BJ (cell line): ENCODE measurements at places on chromosomes 5 and 9. TPM values are rescaled to one million over a fixed set of nuclear protein-coding genes. Genes with fewer than 3 reads are reported as not detected.
A peak's percentile ranks its signal among the peaks of the same experiment; 100 is the strongest.

GRCh38 chr5:178430186-178431062 is 159.8 kb downstream of the COL23A1 start:
- no peak for DNase-seq

- no peak for DNase-seq
Observed at GRCh38 chr5:96209829-96210228, 223.2 kb downstream of the PCSK1 start.

DNA sequence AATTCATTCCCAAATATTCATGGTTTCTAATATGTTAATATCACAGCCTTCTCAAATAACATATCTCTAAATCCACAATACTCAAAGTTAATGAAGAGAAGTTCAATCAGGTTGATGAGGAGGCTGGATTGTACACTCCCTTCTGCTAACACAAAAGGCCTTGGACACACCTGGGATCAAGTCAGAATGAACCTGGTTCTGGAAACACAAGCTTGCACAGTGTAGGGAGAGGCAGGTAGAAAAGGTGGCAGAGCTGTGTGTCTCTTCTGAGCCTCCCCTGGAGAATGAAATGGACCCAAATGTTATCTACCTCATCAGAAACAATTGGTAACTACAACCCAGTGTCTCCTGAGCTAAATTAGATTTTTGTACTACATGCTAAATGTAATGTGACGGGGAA is 40.7 kb upstream of the FBP1 start:
- no peak for DNase-seq

GRCh38 chr5:34967540-34967939 is 38.2 kb downstream of the DNAJC21 start:
- DNase-seq: no peak

The TMOD1 gene
- 0.06 and 0.15 TPM in 2 replicates for polyA plus RNA-seq

DNA sequence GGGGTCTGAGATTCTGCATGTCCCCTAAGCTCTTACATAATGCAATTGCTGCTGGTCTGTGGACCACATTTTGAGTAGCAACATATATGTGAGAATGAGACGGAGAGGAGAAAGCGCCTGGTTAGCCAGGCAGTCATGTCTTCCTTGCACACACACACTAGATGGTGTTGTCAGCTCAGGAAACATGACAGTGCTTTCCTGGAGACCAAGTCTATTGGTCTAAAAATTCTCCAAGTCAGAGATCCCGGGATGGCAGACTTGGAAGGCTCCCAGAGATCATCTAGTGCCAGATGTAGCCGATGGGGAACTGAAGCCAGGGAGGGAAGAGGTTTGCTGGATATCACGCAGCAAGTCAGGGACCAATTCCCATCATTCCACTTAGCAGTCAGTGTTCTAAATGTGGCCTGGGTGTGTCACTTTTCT is 53.4 kb downstream of the GALNT12 start:
- peak; percentile 97 for DNase-seq

DNA sequence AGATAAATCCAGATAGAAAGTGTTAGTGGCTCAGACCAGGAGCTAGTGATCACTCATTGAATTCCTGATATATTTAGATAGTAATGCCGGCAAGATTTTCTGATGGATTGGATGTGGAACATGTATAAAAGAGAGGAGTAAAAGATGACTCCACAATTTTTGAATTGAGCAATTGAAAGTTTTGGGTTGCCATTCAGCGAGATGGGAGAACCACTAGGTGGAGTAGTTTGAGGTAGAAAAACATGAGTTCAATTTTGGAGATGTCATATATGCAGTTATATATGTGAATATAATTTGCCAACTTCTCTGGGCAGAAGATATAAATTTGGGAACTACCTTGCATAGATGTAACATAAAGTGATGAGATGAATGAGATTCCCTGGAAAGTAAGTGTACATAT is 502.5 kb upstream of the SEMA6A start:
- DNase-seq: no peak

DNA sequence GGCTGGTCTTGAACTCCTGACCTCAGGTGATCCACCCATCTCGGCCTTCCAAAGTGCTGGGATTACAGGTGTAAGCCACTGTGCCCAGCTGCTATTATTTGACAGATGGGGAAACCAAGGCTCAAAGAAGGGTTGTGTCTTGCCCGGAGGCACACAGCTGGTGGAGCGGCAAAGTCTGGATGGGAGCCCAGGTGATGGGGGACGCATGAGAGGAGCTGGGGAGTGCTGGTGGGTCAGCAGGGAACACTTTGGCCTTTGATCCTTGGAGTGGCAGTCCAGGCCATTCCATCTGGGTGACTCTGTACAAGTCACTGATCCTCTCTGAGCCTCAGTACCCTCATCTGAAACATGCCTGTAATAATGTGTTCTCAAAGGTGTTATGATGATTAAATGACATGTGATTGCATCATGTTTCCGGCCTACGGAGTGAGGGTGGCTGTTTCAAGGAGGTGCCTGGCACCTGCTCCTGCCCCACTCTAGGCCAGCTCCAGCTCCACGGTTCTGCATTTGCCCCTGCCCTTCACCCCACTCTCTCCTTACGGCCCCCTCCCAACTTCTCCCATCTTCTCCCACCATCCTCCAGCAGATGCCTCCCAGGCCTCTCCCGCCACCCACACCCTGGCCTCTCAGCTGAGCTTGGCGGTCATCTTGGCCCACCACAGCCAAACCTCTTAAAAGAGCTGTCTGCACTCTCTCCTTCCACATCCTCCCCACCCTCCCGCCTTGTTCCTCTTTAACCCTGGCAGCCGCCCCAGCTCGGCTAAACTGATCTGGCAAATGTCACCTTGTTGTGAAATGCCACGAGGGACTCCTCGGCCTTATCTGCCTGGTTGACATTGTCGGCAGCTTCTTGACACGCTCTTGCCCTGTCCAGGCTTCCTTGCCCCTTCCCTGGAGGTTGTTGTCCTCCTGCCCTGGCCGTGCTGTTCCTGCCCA is 5.5 kb upstream of the DBN1 start:
- DNase-seq: no peak

DNA sequence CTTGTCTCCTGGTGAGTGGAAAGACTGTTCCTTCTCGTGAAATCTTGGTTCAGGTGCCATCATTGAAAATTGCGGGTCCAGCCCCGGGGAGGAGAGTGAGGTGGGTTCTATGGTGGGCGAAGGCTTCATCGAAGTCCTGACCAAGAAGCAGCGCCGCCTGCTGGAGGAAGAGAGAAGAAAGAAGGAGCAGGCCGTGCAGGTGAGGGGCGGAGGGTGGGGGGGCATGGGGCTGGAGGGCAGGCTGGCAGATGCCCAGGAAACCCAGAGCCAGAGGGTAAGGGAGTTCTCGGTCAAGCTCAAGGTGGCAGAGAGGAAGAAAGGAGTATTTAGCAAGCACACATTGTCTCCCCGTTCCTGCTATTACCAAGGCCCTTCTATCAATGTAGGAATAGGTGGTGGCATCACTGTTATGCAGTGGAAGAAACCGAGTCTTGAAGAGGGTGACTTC is 24.3 kb upstream of the POMT1 start:
- no peak for DNase-seq

DNA sequence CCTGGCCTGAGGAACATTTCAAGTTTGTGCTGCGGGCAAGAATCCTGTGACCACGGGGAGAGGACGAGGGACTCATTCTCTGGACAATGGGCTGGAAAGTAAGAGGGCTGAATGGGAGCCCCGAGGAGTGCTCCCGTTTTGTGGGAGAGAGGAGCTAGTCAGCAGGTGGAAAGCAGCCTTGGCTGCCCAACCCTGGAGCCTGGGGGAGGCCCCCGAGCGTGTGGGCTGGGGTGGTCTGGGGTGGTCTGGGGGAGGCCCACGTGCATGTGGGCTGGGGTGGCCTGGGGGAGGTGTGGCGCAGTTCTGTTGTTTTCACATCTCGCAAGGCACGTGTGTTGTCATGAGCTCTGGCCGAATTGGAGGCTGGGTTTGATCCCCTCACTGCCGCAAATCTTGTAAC is 27.5 kb downstream of the EHMT1 start:
- no peak for DNase-seq

The SLC36A3 gene
- not detected in 2 replicates for polyA plus RNA-seq

The CTSL gene
- polyA plus RNA-seq: 146 and 200 TPM in 2 replicates

DNA sequence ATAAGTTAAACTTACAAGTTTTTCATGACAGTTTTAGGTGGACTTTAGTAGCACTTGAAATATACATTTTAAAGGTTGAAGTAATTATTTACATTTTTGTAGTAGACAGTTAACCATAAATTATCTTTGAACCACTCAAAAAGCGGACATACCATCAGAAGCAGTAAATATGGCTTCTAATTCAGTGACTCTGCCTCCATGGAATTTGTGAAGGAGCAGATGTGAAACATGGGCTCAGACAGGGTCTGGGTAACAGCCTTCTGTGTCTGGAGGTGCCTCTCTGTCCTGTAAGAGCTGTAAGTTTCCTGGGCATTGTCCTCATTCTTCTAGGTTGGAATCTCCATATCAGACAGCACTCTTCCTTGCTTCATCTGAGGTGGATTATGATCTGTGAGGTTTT is 12.4 kb downstream of the RLN2 start:
- DNase-seq: no peak

DNA sequence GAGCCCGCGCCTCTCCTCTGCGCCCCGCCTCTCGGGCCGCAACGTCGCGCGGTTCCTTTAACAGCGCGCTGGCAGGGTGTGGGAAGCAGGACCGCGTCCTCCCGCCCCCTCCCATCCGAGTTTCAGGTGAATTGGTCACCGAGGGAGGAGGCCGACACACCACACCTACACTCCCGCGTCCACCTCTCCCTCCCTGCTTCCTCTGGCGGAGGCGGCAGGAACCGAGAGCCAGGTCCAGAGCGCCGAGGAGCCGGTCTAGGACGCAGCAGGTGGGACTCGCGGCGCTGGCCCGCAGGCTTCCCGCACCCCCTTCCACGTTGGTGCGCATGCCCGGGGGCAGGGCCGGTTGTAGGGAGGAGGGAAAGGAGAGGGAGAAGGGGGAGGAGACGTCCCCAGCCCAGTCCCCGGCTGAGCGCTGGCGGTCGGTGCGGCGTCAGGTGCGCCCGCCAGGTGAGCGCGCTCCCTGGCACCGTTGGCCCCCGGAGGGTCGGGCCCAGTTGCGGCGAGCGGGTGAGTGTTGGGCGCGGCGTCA is at the start of gene OCLN:
Gene OCLN, plus strand, starts transcription at position 400 of the 532 bp plus-strand sequence. CDS start 11,455 bp downstream, outside the sequence.
- no peak for DNase-seq

GRCh38 chr5:150525163-150525562 is 17.2 kb downstream of the NDST1 start:
- no peak for DNase-seq

GRCh38 chr9:86281593-86282076 is 703 bp downstream of the ISCA1 start:
- DNase-seq: no peak

GRCh38 chr9:105114964-105115728 is 129.3 kb upstream of the SLC44A1 start:
- peak; percentile 21 for DNase-seq

The SETX gene
- 15.3 and 24.4 TPM in 2 replicates for polyA plus RNA-seq

DNA sequence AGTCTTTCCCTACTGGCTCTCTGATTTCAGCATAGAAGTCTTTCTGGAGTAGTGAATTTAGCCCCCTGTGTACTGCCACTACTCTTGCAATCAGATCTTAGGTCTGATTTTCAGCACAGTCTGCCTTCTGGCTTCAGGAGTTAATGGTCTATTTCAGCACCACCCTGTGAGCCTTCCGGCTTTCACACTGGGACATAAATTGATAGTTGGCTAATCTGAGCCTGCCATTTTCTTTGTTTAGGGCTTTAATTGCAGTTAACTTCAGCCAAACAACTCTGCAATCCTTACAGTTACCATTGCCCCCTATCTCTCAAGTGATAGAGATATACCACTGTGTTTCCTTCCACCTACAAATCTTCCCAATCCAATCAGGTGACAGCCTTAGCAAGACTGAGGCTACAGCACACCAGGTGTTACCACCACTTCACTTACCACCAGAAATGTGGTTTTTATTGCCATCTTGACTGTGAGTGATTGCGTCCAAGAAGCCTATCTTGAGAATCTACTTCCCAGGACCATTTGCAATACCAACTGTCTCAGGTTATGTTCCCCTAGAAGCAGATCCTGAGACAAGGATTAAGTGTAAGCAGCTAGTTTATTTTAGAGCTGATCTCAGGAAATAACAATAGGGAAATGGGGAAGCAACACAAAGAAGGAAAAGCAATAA is 51.9 kb upstream of the NEK6 start:
- DNase-seq: no peak

GRCh38 chr5:116273448-116274242 is 188.8 kb downstream of the COMMD10 start:
- DNase-seq: peak; percentile 7
